Mesothelial cell of epicardium (in vitro differentiated cells): ENCODE measurements at places on chromosomes 16 and 17.

DNA sequence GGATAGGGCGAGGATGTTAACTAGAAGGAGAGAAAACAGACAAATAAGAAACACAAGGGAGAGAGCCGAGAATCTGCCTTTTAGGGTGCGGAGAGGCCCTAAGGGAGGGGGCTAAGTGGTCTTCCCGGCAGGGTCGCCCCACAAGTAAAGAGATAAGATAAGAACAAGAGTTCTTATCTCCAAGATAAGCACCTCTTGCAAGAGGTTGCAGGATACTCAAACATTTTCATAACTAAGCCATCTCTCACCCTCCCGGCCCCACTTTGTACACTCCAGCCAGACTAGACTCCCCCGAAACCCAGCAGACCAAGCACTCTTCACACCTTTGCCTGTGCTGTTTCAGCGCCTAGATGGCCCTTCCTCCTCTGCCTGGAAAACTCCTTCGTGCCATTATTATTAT is 14.3 kb downstream of the ZNF319 start:
- no peak for DNase-seq

DNA sequence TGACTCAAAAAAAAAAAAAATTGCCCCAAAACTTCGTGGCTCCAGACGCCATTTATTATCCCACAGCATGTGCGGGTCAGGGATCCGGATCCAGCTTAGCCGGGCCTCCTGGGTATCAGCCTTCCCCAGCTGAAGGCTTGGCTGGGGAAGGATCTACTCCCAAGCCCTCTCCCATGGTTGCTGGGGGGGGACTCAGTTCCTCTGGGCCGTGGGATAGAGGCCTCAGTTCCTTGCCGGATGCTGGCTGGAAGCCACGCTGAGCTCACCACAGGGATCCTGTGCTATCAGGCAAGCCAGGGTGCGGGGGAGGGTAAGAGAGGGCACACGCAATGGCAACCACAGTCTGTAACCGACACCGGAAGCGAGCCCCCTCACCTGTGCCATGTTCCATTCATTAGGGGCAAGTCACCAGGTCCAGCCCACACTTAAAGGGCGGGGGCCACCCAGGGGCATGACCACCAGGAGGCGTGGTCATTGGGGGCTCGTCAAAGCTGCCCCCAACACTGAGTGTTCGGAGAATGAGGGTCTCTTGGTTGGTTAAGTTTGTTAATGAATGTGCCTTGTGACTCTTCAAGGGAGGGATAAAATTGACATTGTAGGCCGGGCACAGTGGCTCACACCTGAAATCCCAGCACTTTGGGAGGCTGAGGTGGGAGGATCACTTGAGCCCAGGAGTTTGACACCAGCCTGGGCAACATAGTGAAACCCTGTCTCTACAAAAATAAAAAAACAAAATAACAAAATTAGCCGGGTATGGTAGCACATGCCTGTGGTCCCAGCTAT is 210.0 kb upstream of the GSE1 start:
- no peak for DNase-seq

- DNase-seq: no peak
These were observed 4.4 kb upstream of the ARMC7 start for GRCh38 chr17:75105126-75106080.

DNA sequence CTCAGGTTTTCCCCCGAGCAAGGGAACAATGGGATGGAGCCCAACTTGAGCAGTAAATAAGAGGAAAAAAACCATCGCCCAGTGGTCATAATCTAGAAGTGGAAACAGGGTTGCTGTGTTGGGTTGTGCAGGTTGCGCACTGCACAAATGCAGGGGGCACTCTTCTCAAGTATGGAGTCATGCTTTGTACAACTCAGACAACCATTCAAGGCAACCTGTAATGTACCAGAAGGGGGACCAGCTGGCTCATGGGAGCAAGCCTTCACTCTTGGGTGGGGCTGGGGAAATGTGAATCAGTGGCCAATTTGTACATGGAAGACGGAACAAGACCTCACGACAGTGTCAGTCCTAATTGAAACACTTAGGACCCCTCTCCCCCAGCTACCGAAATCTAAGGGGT is 23.9 kb upstream of the LITAF start:
- DNase-seq: no peak

DNA sequence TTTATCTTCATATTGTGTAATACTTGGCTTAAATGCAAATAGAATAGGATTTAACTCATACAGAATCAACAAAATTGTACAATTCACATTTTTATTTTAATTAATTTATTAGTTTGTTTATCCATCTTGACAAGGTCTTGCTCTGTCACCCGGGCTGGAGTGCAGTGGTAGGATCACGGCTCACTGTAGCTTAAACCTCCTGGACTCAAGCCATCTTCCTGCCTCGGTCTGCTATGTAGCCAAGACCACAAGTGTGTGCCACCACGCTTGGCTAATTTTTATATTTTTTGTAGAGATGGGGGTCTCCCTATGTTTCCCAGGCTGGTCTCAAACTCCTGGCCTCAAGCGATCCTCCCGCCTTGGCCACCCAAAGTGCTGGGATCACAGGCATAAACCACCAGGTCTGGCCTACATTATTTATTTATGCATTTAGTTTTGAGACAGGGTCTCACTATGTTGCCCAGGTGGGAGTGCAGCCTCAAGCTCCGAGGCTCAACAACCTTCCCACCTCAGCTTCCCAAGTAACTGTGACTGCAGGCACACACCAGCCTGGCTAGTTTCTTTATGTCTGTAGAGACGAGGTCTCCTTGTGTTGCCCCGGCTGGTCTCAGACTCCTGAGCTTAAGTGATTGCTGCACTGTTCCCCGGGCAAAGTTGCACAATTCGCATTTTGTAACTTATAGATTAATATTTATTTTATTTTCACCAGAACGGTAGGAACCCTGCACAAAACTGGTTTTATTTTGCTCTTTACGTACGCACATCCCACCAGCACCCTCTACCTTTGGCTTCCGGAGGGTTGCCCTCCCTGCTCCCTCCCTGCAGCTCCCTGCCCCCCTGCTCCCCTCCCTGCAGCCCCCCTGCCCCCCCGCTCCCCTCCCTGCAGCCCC is 4.9 kb downstream of the DPEP1 start:
- no peak for DNase-seq

- DNase-seq: no peak
These were observed 83.2 kb upstream of the C17orf78 start for GRCh38 chr17:37292429-37293139.

- DNase-seq: no peak
These were observed 1.2 kb downstream of the SEC14L1 start for GRCh38 chr17:77141846-77142449.

- DNase-seq: no peak
These were observed 250.7 kb upstream of the MON1B start for GRCh38 chr16:76940251-76940650.

DNA sequence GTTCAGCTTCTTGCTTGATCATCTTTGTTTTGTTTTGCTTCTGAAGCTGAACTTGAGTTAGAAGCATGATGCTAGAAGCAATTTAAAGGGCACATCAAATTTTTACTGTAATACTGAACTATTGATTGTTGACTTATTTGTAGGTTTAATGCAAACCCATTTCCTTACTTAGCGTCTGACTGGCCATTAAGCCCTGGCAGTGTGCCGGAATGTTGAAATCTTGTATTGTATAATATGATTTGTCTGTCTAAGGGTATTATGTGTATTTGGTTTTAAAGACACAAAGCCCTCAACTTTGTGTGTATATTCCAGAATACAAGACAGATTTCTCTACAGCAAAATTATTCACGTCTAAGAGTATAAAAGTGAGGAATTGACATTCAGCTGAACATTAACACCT is 39.7 kb downstream of the NUP93 start:
- no peak for DNase-seq

DNA sequence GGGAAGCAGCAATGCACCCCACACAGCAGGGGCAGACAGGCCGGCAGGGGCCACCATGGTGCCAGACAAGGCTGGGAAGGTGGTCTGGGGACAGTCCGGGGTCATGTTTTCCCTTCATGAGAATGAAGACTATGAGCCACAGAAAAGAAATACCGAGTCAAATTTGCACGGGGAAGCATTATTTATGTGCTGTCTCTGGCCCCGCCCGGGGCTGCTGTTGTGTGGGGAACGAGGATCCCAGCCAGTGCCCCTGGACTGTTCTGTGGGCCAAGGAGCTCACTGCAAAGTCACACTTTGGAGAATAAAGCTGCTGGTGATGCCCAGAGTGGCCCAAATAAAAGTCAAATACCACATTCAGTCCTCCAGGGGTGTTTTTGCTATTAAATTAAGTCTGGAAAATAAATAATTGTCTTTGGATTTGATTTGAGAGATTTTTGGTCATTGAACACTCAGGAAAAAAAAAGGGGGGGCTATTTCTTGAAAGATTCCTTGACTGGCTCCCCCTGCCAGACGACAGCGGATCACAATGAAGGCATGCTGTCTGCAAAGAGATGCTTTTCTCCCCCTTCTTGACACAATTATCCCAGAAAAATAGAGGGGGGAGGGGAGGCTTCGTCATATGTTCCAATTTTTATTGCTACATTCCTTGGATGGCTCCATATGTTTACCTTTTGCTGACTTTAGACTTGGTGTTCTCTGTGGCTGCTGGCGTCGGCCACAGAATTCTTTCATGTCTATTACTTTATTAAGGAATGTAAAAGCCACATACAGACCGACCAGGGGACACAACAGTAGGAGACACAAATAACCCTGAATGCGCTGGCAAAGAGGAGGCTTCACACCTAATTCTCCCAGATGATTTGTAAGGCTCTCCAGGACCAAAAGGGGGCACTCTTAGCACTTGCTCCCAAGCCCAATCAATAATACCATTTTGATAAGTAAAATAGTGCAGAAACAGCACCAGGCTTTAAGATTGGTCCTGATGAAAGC is 27.1 kb upstream of the ANKFN1 start:
- DNase-seq: no peak

DNA sequence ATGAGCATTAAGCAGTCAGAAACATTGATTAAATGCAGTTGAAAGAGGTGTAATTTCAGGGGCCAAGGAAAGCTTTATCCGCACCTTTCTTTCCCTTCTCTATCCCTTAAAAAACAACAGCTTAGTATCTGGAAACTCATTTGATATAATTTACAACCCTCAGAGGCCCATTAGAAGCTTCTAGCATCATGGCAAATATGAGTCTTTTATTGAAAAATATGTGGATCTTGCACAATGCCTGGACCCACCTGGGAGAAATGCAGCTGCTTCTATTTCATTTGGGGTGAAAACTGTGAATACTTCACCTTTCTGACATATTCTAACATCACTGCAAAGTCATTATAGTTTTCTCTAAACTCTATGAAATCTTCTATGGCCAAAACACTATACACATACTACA is 492.2 kb upstream of the PSMD7 start:
- DNase-seq: no peak

- no peak for DNase-seq
These were observed 19.1 kb upstream of the KPNB1 start for GRCh38 chr17:47630614-47631013.

DNA sequence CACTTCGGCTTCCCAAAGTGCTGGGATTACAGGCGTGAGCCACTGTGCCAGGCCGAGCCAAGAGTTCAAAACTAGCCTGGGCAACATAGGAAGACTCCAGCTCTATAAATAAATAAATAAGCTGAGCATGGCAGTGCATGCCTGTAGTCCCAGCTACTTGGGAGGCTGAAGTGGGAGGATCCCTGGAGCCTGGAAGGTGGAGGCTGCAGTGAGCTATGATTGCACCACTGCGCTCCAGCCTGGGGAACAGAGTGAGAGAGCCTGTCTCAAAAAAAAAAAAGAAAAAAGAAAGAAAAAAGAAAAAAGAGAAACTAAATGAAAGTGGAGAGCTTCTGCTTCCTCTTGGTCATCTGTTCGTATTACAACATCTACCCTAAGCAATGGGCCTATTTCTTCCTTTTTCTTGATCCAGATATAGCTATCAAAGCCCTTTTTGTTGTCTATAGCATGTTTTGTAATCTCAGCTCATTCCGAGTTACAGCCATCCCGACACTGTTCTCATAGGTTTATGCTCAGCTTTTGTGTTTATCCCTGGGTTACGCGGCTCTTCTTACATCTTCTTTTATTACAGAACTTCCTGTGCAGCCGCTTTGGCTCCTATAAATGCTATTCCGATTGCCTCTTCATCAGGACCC is 14.1 kb upstream of the MAPK3 start:
- DNase-seq: no peak

GRCh38 chr16:34648-34987 is 18.8 kb downstream of the POLR3K start:
- no peak for DNase-seq

GRCh38 chr16:66842765-66843164 is 1.4 kb upstream of the CA7 start:
- no peak for DNase-seq

- no peak for DNase-seq
These were observed 2.4 kb upstream of the USP36 start for GRCh38 chr17:78842881-78843565.

DNA sequence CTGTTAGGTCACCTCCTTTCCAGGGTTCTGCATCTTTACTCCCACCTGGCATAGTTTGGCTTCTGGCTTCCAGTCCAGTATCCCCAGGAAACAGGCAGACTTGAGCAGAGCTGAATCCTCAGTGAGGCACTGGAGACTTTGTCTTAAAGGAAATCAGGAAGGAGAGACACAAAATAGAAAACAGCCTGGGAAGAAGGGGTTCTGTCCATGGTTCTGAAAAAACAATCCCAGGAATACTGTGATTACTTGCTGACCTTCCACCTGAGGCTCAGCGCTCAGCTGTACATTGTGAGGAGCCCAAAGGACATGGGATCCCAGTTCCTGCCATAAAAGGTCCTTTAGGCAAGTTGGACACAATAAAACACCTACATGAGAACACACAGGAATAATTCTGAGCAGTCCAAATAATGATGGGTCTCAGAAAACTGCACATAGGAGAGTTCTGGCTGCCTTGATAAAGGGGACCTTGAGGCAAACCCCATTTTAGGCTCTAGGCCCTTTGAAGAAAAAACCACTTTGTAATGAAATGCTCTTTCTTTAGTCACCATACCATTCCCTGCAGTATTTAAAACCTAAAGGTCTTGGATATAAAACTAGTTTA is 81.4 kb upstream of the CRHR1 start:
- no peak for DNase-seq

- no peak for DNase-seq
These were observed 431 bp upstream of the PPM1E start for GRCh38 chr17:58755269-58755576.

GRCh38 chr16:62294213-62294972 is 258.2 kb upstream of the CDH8 start:
- DNase-seq: no peak

DNA sequence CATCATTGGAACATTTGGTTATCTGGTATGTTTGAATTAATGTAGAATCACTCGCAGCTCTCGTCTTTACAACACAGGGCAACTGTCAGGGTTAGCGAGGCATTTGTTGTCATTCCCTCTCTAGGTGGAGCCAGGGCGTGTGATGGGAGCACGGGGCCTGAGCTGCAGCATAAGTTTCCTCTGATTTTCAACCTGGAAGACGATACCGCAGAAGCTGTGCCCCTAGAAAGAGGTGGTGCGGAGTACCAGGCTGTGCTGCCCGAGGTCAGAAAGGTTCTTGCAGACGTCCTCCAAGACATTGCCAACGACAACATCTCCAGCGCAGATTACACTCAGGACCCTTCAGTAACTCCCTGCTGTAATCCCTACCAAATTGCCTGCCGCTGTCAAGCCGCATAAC is 37.2 kb downstream of the WIPI1 start:
- DNase-seq: no peak

- DNase-seq: no peak
These were observed 20.5 kb upstream of the SDR42E2 start for GRCh38 chr16:22141767-22142166.
